ENCODE measurements at places on chromosomes 7 and 10.

DNA sequence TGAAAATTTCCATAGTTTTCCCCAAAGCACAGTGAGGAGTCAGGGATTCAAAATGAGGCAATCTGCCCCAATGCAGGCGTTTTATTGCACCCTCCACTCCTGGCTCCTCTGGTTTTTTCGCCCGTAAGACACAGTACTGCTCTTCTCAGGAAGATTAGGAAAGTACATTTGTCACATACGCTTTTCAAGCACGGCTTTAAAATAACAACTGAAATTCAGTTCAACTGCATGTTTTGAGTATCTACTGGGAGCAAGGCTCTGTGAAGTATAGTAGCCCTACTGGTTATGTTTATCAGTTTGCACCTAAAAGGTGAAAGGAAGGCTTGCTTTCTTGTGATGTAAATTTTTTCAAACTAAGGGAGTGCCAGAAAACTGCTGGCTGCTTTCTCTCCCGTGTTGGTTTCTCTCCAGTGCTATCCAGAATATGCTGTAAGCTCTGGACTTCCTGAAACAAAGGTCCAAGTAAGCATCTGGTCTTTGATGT, 1.9 kb upstream of the SGMS1 start:
- peak; percentile 42 for DNase-seq

DNA sequence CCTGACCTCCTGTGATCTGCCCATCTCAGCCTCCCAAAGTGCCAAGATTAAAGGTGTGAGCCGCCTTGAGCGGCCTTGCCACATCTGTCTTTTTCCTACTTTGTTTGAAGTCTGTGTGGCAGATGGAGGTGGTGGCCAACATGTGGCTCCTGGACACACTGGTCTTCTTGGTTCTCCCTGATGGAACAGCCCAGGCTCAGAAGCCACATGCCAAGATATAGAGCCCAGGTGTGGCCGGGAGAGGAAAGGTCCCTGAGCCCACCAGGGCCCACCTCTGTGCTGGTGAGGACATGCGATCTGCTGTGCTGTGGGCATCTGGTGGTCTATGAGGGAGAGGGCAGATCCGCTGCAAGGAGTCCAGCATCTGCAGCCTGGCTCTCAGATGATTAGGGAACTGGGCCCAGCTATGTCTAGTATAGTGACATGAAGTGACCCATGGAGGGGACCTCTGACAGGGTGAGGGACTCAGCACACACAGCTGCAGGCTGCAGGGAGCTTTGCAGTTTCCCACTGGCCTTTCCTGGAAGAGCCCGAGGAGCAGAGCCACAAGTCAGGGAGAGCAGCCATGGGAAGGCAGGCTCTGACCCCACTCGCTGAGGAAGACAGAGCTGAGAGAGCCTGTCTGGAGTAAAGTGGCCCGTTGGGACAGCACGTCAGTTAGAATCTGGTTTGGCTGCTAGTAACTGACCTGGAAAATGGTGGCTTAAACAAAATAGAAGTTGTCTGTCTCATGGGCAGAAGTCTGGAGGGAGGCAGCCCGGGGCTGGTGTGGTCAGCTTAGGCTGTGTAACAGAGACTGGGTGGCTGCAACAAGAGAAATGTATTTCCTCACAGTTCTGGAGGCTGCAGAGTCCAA, 25.9 kb downstream of the ADCY1 start:
- DNase-seq = no peak

DNA sequence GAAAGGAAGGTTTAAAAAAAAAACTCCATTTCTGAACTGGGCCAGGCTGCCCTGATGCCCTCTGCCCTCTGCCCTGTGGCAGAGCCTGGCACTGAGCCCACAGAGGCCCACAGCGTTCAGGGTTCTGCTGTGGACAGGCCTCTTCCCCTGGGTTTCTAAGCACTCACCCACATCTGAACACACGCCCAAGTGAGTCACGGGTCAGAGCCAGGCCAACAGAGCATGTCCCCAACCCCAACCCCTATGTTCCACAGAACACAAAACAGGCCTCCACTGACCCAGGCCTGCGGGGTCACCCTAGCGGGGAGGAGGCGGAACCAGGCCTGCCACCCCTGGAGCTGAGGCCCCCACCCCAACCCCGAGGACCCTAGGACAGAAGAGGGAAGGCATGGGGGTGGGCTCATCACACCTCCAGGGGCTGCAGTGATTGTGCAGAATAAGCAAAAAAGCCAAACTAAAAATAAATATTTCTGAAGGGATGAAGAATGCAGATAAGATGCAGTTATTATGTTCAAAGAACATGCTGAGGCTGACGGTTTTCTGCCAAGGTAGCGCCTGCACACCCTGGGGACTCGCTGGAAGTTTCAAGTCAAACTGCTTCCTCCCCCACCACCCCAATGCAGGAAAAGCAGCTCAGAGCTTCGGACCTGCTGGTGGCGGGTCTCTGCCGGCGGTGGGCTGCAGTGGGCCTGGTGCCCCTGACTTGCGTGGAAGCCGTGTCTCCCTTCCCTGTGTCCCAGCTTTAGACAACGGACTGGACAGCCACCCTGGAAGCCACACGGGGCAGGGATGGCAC, 5.4 kb downstream of the WDR86 start:
- no peak for DNase-seq

DNA sequence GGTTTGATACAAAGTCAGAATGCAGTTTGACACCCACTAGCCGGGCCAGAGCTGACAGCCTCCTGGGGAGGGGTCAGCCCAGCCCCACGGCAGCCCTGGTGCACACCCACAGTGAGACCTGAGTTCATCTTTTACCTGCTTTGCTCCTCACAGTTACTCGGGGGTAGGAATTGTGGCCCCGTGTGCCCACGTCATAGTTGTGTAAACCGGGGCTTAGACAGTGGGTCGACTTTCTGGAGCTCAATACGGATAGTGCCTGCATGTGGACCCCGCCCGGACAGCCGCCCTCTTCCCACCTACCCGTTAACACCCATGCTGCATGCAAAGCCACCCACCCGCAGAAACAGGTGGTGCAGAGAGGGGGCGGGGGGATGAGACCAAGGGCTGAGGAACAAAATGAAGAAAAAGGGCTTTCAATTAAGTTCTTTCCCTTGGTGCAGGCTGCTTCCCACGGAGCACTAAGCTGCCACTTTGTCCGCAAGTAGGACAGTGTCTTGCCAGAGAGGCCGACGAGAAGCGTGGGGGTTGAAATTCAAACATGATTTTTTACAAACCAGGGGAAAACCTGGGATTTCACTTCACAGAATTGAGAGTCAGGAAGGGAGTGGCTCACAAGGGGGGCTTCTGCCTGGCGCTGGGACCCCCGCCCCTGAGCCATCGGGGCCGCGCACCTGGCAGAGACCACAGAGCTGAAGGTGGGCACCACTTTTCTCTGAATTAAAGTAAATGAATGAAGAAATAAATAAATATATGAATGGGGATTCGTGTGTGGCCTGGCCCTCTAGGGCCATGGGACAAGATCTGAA, 24.6 kb upstream of the FOXL3 start:
- no peak for DNase-seq

GRCh38 chr7:70700941-70701425, 431.0 kb upstream of the GALNT17 start:
- DNase-seq = no peak

DNA sequence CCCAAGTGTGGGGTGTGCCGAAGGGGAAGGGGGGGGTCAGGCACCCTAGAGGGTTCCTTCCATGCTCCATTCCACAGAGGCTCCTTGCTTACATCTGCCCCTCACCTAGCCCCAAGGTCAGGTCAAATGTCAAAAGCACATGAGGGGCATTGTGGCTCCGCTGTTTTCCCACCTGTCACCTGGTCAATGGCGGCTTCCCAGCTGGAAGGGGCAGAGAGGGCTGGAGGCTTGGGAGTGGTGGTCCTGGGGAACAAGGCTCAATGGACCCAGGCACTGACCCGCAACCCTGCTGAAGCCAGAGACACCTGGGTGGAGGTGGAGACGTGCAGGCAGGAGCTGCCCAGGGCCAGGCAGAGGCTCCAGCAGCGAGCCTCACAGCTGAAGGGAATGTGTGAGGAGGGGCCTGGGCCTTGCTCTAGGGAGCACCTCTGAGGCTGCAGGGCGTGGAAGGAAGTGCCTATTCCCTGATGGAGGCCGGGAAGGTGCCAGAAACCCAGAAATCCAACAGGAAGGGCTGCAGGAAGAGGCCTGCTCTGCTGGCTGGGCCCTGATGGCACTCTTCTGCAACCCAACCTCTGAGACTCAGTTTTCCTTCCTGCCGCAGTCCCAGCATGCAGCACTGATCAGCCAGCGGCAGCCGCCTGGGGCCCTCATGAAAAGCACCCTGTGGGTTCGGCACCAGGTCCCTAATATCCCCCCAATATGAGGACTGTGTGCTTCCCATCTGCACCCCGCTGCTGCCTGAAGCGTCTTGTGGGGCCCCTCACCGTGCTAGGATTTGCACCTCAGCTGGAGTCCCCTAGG, 16.0 kb downstream of the RASGEF1A start:
- no peak for DNase-seq

DNA sequence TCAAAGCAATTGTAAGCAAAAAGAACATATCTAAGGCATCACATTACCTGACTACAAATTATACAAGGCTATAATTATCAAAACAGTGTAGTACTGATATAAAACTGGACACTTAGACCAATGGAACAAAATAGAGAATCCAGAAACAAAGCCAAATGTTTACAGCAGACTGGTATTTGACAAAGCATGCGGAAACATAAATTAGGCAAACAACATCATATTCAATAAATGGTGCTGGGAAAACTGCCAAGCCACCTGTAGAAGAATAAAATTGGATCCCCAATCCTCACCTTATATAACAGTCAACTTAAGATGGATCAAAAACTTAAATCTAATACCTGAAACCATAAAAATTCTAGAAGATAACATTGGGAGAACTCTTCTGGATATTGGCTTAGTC, 240.8 kb upstream of the POM121L12 start:
- no peak for DNase-seq

DNA sequence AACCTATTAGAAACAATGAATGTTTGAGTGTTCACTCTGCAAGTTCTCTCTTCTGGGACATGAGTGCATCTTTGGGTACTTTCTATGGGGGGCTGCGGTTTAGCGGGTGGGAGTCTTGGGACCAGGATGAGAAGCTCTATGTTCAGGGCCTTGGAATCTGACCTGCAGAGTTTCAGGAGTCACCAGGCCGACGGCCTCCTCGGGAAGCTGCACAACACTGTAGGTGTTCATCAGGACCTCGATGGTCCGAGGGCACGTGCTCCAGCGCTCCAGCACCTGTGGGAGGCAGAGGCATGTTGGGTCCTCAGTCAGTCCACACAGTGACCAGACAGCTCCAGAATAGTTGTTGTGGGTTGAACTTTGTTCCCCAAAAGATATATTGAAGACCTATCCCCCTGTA, 8.9 kb upstream of the GBX1 start:
- DNase-seq = no peak

- peak; percentile 53 for DNase-seq
These were observed 13.1 kb upstream of the CAMK2G start for GRCh38 chr10:73887294-73888039.

DNA sequence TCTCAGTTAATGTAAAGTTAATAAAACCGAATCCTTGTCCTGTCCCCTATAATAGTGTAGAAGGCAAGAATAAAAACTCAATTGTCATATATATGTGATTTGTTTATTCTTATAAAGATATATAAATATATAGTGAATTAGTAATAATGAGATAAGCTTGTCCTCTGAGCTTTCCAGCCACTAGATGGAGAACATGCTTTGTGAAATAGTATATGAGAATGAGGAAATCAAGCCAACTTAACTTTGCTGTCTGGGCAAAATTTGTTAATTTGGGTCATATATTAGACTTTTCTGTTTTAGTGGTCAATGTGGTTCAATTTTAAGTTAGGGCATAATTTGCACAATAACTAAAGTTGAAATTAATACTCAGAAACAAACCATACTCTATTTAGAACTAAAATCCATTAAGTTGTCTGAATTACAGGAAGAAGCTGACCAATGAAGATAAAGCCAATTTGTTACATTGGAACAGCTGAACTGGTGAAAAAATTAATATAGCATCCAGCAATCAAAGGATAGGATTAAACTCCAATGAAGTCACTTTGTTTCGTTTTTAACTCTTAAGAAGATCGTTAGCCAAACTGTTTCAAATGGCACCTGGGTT, 595.0 kb downstream of the ARL4A start:
- peak; percentile 52 for DNase-seq

DNA sequence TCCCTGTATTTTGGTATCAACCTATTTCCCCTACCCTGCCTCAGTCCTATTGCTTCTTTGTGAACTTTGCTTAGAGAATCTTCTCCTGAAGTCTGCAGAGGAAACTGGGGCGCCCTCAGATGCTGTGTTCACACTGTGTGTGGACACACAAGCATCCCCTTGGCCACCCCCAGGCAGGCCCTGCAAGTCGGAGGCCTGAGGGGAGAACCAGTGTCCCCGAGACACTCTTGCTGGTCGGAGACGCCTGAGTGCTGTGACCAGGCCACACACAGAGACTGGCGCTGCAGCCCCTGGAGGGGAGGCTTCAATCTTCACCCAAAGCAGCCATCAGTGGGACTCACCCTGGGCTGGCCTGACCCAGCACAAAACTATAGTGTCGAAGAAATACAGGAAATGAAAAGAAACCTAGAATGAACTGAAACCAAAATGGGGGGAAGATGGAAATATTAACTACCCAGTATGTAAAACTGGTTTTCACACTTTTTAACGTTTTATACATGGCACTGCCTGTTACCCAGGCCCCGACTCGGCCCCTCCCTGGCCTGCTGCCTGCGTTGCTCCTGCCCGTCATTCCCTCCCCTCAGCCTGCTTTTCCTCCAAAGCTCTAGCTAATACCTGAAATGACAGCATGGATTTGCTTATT, 48.4 kb upstream of the FAM20C start:
- no peak for DNase-seq

DNA sequence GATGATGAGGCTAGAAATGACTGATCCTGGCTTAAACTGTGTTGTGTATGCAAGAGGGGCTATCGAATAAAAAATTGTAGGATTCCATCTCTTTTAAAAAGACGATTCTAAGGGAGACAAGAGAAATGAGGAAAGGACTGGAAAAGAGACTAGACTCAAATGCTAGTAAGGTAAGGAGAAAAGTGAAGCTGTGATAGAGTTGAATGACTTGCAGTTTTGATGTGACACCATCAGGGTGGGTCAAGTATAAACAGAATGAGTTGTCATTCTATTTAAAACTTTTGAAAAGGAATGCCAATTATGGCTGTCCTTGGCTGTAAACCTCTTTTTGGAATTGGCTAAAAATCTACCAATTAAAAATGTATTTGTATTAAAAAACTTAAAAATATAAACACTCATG, 184.5 kb upstream of the PHF14 start:
- DNase-seq = no peak

GRCh38 chr7:22292531-22292930, 64.4 kb downstream of the RAPGEF5 start:
- peak; percentile 41 for DNase-seq

DNA sequence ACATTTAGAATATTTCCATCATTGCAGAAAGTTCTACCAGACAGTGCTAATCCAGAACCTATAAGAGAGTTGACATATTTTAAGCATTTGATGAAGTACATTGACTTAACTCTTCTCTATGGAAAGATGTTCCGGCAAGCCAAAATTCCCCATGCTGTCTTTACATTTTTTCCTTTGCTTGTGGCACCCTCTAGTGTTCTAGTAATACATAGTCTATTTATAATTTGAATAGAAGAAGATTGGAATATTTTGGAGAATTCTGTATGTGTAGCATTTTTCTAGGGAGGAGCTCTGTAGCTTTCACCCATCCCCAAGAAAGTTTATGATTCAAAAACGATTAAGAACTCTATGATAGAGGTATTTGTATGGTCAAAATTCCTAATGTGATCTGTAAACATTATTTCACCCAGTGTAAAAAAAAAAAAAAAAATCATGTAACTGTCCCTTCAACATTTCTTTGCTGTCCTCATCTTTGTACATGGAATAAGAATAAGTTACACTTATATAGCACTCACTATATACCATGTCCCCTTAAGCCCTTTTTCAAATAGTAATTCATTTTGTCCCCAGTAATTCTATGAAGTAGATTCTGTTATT, 33.2 kb downstream of the NRF1 start:
- DNase-seq = peak; percentile 75
